Body of pancreas (tissue), 4 donors: ENCODE measurements at places on chromosomes 12 and 14.

DNA sequence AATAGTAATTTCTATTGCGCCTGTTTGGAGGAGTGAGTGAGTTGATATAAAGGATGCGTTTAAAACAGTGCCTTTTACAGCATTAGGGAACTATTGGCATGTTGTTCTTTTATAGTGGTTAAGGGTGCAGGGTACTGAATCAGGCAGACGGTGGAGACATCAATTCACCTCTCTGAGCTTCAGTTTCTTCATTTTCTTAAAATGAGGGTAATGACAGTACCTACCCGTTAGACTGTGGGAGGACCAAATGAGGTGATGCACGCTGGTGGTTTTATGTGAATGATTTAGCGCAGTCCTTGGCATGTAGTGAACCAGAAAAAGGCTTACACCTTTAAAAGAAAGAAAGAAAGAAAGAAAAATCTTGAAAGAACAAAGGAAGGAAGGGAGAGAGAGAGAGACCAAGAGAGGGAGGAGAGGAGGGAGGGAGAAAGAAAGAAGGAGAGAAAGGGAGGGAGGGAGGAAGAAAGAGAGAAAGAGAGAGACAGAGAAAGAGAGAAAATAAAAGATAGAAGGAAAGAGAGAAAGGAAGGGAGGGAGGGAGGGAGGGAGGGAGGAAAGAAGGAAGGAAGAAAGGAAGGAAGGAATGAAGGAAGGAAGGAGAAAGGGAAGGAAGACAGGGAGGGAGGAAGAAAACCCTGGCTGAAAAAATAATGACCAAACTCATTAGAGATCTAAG lies 22.2 kb upstream of the CCND2 start:
- no peak for DNase-seq

- DNase-seq: no peak
These were observed 30.5 kb downstream of the YLPM1 start for GRCh38 chr14:74793506-74794155.

- DNase-seq: peak; percentile 78
These were observed 663 bp downstream of the NCKAP5L start for GRCh38 chr12:49827401-49828099.

- DNase-seq: no peak
These were observed 36.3 kb downstream of the OTOGL start for GRCh38 chr12:80135624-80136023.

GRCh38 chr14:70005281-70005805 lies 126.1 kb downstream of the SMOC1 start:
- DNase-seq: peak; percentile 53

GRCh38 chr14:102939820-102940561 lies 17.5 kb downstream of the AMN start:
- no peak for DNase-seq

DNA sequence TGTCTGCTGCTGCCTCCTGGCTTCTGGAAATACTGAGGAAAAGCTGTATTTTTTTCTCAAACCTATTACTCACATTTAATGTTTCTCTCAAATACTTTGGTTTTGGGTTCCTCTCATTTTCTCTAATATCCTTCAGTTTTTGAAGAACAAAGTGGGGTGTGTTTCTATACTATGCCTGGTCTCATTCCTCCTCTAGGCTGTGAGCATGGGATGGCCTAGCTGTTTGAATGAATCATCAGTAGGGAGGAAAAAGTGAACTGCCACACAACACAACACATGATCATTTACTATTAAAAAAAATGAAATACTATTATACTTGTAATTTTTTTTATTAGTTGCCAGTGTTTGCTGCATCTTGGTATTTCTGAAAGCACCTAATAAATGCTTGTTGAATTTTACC lies 11.3 kb upstream of the SMCO3 start:
- DNase-seq: no peak

- DNase-seq: no peak
These were observed 12.3 kb upstream of the KRT74 start for GRCh38 chr12:52585946-52586345.

GRCh38 chr12:15858353-15858752 lies 23.8 kb upstream of the STRAP start:
- no peak for DNase-seq

DNA sequence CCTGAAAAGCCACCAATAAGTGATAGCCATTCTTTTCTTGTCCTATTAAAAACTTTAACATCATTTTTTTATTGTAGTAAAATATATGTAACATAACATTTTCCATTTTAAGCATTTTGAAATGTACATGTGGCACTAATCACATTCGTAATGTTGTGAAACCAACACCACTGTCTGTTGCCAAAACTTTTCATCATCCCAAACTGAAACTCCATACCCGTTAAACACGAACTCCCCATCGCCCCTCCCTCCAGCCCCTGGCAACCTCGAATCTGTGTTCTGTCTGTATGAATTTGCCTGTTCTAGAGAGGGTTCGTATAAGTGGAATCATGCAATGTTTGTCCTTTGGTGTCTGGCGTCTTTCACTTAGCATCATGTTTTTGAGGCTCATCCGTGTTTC lies 75.9 kb downstream of the CCDC92 start:
- DNase-seq: no peak

DNA sequence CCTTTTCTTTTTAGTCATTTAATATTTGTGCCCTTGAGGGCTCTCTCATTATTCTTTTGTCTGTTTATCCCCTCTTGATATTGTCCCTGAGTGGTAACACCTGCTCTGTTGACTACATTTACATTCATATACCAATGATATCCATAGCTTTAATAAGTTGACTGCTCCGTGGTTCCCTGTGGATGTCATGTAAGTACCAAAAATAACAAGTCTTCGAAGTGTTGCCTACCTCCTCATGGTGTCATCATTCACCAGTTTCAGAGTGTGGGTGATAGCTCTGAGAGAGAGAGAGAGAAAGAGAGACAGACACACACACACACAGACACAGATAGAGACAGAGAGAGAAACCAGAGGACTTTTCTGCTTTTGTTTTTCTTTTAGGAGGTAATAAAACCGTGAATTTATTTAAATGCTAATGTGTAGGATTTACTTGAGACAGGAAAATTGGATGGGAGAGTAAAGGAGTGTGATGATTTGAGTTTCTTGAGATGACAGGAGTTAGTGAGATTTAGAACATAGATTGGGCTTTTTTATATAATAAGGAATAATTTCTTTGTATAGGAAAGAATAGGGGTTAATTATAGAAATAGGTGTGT lies 52.2 kb downstream of the PAPOLA start:
- no peak for DNase-seq
